Fibroblast of skin of abdomen (primary cell): ENCODE measurements at places on chromosomes 7 and 10.

DNA sequence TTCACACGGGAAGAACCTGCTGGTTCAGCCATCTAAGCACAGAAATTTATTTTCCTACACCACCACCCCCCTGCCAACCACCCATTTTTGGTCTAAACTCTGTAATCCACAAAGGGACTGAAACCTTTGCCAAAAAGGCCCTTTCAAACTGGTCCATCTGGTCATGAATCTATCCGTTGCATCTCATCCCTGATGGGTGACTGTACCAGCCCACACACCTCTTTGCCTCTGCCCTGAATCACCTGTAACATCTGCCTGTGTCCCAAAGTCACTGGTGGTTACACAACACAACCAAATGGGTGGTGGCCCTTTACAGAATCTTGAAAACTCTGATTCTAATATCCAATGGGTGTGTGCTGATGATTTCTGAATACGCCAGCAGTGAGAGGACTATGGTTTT is 503.4 kb downstream of the PARD3 start:
- no peak for DNase-seq

- DNase-seq: peak; percentile 96
Observed at GRCh38 chr7:116327752-116328151, 117.4 kb downstream of the TES start.

- DNase-seq: peak; percentile 86
Observed at GRCh38 chr10:76311752-76312636, 880.6 kb downstream of the LRMDA start.

DNA sequence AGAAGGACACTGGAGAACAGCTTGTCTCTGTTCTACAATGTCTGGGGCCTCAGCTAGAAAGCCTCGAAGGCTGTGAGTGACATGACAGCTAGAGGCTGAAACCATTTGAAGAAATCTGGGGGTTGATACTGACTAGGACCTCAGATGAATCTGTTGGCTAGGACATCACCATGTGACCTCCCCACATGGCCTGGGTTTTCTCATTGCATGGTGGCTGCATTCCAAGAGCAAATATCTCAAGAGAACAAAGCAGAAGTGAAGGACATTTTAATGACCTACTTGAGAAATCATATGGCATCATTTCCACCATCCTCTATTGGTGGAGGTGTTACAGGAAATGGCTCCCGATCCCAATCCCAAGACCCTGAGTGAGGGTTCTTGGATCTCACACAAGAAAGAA is 450.6 kb upstream of the AUTS2 start:
- DNase-seq: no peak

- no peak for DNase-seq
Observed at GRCh38 chr10:5512331-5512730, 12.4 kb upstream of the CALML3 start.

- no peak for DNase-seq
Observed at GRCh38 chr7:112257073-112257472, 50.6 kb downstream of the ZNF277 start.

DNA sequence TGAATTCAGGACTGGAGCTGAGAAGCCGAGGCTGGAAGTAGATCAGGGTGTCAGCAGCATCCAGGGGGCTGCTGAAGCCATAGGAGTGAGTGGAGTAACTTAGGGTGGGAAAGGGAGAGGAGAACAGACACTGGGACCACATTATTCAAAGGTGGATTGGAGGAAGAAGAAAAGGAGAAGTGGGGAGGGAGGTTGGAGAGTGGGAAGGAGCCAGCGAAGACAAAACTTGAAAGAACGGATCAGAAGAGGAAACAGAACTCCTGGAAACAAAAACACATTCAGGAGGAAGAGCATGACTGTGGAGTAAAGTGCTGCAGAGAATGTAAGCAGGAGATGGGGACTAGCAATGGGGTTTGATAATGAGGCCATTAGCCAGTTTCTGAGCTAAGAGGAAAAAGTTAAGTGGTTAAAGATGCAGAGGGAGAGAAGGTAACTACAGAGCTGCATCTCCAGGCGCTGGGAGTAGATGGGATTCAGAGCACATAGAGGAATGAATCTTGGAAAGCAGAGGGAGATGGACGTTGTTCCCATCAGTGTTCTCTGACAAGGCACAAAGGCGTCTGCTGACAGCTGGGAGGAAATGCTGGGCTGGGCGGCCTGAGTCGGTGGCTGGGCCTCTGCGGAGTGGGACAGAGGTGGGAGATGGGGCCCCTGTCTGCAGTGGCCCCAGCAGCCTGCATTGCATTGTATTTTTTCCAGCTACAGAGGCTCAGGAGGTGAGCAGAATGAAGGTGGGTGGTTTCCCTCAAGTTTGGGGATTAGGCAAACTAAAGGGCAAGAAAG is 63.1 kb upstream of the LEP start:
- no peak for DNase-seq

DNA sequence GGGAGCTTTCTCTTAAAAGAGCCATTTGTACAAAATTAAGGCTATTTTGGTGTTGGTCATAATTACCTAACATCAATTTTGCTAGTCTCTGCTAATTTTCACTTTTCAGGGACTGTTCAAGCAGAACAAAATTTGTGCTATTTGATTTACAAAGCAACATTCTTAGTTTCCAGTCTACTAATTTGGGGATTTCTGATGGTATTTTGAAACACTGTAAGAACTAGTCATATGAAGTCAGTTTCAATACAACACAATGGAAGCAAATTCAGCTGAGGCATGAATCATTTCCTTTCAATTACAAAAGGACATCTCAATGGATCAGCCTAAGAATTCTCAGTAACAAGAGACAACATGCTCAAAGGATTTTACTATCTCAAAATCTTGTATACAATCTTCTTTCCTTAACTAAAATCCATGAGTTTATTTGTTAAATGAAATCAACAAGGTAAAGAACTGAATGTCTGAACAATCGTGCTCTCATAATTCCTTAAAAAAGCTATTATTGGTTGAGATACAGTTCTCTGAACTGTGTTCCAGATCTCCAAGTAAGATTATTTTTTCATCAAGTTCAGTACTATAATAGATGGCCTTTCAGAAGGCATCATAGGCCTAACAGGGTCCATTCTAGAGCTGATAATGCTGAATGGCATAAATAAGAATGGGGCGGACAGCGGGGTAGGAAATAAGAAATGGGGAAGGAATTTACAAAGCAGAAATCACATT is 144.6 kb downstream of the NRCAM start:
- DNase-seq: peak; percentile 40

- no peak for DNase-seq
Observed at GRCh38 chr7:28674359-28674782, 262.1 kb downstream of the CREB5 start.

GRCh38 chr10:4357911-4358310 is 468.1 kb upstream of the AKR1E2 start:
- DNase-seq: peak; percentile 19

GRCh38 chr10:121049489-121049888 is 198.3 kb downstream of the WDR11 start:
- DNase-seq: no peak

GRCh38 chr10:74641659-74642058 is 184.7 kb upstream of the KAT6B start:
- no peak for DNase-seq

- peak; percentile 64 for DNase-seq
Observed at GRCh38 chr7:40329601-40330153, 194.9 kb downstream of the SUGCT start.

DNA sequence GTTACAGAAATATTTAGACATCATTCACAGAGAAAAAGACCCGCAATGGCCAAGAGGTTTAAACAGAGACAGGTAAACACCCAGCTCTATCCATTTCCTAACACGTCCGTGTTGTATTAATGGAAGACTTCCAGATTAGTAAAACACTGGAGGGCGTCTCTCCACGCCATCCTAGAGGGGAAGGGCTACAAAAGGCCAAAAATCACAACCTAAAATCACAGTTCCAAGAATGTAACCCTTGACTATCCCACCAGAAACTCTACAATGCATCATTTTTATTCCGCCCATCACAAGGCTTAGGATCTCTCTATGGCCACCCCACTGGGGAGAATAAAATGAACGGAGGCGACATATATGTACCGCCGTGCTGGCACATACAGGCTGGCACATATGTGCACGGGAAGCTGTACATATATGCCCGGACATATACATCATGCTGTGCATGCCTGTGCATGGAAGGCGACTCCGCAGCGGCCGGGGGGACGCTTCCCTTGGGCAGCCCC is 734 bp downstream of the PCLO start:
- DNase-seq: no peak

DNA sequence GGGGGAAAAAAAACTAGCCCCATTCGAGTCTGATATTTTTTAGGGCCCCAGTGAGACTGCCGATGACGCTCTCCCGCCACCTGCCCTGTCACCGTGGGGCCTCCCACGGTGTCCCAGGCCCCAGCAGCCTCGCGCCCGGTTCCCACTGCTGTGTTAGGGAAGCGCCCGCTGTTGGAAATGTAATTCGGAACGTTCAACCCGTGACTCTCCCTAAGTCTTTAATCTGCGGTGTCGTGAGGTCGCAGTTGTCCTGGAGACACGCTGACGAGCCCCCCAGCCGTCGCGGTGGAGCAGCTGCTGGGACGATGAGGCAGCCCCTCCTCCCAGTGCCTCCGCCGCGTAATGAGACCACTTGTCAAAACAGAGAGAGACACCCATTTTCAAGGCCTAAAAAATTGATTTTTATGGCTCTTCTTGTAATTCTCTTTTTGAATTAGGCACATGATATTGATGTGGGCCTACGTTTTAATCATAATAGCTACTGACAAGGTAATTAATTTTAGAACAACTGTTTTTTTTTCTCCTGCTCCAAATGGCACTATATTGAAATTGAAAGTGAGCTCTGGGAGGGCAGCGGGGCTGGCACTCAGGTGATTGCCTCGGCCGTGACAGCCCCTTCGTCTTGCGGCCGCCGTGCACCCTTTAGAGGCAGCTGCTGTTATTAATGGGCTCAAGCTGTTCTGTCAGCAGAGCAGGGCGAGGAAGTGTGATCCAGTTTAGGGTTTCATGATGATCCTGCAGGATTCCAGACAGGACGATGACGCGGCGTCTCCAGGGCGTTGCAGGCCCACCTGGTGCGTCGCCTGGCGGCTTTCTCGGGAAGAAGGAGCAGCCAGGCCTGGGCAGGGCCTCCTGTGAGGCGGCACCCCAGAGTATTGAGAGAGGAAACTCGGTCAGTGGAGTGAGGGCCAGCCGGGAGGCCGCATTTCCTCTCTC is 63.3 kb downstream of the NKX6-2 start:
- peak; percentile 10 for DNase-seq

- no peak for DNase-seq
Observed at GRCh38 chr7:96789914-96790313, 80.3 kb upstream of the SEM1 start.

GRCh38 chr10:91540733-91541132 is 92.1 kb downstream of the PPP1R3C start:
- peak; percentile 33 for DNase-seq

DNA sequence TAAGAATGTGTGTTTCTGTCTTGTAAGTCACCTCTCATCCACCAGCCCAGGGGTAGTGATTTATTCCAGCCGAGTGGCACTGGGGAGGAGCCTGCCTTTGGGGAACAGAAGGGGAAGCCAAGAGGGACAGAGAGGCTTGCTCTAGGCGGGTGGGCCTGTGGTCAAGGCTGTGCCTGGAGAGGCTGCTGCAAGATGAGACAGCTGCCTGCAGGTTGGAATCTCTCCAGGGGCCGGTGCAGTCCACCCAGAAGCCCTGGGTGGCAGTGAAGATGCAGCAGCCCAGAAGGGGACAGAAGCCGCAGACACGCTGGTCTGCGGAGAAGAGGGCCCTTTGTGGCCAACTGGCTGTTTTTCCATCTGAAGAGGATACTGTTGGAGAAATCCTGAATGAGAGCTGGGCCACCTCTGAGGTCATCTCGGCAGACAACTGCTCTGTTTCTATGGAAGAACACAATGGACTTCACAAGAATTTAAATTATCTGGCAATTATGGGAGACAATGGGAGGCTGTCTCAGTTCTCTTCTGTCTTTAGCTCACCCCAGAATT is 175.7 kb downstream of the GFRA1 start:
- no peak for DNase-seq

DNA sequence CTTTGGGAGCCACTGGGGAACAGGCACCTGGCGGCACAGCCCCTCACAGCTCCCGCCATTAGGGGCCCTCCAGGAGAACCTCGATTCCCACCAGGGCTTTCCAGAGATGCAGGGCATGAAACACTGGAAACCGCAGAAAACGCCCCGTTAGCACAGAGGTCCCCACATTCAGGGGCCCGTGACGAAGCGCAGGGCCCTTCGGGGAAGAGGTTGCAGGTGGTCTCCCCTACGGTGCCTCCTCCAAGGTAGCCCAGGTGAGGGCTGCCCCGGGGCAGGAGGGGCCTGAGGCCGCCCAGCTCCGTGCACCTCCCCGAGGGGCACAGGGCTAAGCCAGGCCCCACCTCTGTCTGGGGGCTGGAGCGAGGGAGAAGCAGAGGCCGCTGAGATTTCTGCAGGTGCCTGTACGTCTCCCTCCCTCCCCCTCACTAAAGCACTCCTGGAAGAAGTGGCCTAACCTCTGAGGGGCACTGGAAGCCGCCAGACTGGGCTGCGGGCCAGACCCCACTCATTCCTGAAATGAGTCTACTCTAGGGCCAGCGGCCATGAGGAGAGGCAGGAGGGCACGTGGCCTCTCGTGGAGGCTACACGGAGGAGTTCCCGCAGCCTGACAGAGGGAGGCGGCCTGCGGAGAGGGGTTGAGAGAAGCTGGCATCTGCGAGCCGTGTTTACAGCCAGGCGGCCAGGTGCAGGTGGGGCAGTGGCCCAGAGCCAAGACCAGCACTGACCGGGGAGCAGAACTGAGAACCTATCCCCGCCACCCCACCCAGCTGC is 6.9 kb downstream of the PDGFA start:
- no peak for DNase-seq

GRCh38 chr7:144470078-144470477 is 66.6 kb upstream of the NOBOX start:
- DNase-seq: no peak

GRCh38 chr7:36661135-36661840 is 63.0 kb downstream of the AOAH start:
- peak; percentile 17 for DNase-seq

- peak; percentile 71 for DNase-seq
Observed at GRCh38 chr7:105046414-105046813, 32.4 kb downstream of the KMT2E start.

GRCh38 chr7:2526659-2527504 is 7.3 kb downstream of the LFNG start:
- DNase-seq: no peak

DNA sequence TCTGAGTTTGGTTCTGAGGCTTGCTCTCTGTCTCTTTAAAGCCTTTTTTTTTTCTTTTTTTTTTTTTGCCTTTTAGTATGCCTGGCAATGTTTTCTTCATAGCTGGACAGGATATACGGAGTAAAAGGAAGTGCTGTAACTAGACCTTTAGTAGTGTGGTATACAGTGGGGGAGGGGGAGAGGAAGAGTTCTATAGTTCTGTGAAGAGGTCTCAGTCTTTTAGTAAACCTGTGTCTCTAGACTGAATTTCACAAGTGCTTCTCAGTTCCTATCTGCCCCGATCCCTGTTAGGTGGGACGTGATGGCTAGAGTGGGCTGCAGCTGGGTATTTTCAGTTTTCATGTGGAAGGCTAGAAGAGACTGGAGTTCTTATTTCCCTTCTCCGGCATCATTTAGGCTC is 3.1 kb upstream of the ABCC2 start:
- peak; percentile 81 for DNase-seq

DNA sequence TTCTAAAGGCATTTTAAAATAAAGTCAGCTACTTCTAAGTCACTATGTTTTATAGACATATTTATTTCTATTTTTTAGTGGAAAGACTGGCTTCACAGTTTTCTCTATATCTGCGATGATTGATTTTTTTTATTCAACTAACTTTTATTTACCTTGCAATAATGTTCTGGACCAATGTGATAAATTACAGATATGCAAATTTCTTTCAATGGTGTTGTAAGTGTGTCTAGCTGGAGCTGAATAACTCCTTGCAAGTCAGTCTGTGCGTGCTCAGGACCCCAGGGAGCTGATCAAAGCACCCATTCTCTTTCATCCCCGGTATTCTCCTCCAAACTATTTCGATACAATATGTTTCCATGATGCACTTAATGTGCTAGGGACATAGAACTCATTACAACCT is 9.7 kb downstream of the PTF1A start:
- DNase-seq: no peak
